ENCODE measurements at places on chromosomes 1 and 21.

DNA sequence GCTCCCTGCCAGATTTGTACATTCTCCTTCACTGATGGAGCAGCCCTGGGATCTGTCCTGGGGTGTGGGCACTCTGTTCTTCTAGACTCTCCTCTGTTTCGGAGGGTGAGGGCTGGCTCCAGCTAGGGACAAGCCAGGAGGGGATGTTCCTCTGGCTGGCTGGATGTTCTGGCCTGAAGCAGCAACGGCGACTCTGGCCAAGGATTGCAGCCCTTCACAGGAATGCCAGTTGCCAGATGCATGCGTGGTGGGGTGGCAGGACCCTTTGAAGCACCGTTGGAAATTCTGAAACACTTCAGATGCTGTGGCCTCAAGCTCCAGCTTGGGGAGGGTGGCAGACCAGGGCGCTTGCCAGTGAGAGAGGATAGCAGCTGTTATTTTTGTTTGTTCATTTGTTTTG lies 210.9 kb downstream of the TRABD2B start:
- no peak for DNase-seq

DNA sequence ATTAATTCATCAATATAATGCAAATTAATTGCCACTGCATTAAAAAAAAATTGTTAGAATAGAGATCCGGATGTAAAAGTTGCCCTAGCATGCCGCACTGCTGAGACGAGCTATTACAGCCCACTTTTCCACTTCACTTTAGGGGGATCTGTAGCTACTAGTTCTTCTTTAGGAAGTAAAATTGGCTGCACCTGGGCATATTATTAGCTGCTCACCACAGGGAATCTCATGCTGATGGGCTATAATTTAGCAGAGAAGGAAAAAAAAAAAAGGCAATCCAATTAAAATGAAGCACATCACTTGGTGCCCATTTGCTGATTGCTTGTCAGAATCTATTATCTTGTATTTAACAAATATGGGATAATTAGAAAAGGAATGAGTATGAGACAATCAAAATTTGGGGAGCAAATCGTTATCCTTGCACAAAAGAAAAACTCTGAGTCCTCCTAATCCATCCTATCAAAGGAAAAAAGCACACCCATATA lies 233.4 kb downstream of the DSCAM start:
- DNase-seq = no peak

GRCh38 chr1:1776672-1777582 lies 1.3 kb downstream of the NADK start:
- no peak for DNase-seq

- peak; percentile 56 for DNase-seq
Observed at GRCh38 chr1:2382621-2383361, 8.6 kb downstream of the MORN1 start.

Measured in D341Med (cell line).